Thoracic aorta (tissue), 2 donors: ENCODE measurements at places on chromosomes 3 and 15.

- DNase-seq = no peak
Observed at GRCh38 chr3:99895131-99895696, 77.6 kb downstream of the CMSS1 start.

DNA sequence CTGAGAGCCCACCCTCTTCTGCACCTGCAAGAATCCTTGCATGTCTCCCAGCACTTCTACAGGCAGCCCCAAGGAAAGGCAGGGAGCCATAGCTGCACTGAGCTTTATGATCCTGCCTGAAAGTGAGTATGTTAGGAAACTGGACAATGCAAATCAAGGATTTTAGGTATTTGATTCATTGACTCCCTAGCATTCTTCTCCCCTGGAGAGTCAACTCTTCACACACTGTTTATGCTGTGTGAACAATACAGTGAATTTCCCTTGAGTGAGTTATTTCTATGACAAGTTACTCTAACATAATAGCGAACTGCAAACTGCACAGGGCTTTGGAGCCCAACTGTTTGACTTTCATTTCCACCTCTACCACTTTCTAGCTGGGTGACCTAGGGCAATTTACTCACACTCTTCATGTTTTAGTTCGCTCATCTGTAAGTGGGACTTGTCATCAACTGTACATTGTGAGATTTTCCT is 96.0 kb upstream of the PHLDB2 start:
- no peak for DNase-seq

DNA sequence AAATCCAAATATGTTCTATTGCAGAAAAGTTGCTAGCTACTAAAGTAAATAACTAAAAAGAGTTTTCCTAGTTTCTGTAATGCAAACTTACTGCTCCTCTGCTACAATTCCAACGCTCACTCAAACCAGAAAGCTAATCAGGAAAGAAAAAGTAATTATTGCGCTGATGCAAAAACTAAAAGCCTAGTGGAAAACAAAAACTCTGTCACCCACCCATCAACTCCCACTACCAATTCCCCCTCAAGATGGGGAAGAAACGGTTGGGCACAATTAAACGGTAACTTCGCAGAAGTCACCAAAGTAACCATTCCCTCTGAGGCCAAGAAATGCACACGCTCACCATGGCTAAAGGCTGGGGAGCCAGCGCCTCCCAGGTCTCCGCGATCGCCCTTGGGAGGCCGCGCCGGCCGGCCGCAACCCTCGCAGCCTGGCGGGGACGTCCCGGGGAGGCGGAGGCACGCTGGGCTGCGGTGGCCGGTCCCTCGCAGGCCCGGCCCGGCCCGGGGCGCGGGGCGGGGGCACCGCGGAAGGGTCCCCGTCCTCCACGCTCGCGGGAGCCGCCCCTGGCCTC is 684 bp downstream of the SLTM start:
- DNase-seq = no peak

- no peak for DNase-seq
Observed at GRCh38 chr15:62569460-62570404, 404.6 kb upstream of the C2CD4B start.

DNA sequence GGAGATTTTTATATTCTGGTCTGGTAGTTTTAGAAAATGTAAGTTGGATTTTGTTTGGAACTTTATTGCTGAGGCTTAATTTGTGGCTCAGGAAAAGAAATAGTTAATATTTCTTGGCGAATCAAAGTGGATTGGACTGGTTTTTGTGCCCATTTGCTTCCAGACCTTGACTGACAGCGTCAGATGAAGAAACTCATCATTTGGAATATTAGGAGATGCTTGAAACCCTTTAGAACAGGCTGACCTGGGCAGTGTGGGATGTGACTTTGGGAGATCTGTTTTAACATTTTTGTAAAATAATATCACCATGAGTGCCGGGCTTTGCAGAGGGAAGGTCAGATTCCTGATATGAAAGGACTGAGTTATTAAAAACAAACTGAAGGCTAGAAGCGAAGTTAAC is 83.0 kb downstream of the AAGAB start:
- DNase-seq = no peak

DNA sequence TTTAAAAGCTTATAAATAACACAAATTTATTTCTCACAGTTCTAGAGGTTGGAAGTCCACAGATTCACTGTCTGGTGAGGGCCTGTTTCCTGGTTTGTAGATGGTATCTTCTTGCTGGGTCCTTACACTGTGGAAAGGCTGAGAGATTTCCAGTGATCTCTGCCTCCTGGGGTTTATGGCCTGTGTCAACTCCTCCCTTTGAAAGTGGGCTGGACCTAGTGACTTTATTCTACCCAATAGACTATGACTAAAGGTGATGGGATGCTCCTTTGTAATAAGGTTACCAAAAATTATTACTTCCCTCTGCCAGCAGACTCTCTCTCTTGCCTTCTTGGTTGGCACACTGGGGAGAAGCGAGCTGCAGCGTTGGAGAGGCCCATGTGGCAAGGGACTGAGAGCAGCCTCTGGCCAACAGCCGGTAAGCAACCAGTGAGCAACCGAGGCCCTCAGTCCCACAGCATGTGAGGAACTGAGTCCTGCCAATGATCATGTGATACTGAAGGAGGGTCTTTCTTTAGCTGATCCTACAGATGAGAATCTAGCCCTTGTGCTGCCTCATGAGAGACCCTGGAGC is 14.0 kb upstream of the COPG1 start:
- no peak for DNase-seq

GRCh38 chr3:8451696-8452095 is 49.9 kb upstream of the LMCD1 start:
- DNase-seq = no peak

DNA sequence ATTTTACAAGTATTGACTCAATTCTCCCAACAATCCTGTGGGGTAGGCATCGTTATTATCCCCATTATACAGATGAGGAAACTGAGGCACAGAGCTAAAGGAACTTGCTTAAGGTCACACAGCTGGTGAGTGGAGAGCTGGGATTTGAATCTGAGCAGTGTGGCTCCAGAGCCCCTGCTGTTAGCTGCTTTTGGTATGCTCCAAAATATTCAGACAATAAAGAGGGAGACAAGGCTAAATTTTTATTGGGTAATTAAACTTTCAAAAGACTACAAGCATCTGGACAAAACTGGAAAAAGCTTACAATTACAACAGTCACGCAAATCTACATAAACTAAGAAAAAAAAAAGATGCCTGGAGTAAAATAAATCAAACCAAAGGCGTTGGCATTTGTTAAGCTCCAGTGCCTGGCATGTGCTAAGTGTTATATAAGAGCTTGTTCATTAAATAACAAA is 27.7 kb downstream of the CCDC13 start:
- DNase-seq = no peak
